GDM1 (cell line): ENCODE measurements at places on chromosomes 1 and 21.

GRCh38 chr1:59674595-59674994 lies 140.2 kb upstream of the HOOK1 start:
- DNase-seq: peak; percentile 53

- peak; percentile 54 for DNase-seq
These were observed 83.5 kb downstream of the SYF2 start for GRCh38 chr1:25148673-25149300.

DNA sequence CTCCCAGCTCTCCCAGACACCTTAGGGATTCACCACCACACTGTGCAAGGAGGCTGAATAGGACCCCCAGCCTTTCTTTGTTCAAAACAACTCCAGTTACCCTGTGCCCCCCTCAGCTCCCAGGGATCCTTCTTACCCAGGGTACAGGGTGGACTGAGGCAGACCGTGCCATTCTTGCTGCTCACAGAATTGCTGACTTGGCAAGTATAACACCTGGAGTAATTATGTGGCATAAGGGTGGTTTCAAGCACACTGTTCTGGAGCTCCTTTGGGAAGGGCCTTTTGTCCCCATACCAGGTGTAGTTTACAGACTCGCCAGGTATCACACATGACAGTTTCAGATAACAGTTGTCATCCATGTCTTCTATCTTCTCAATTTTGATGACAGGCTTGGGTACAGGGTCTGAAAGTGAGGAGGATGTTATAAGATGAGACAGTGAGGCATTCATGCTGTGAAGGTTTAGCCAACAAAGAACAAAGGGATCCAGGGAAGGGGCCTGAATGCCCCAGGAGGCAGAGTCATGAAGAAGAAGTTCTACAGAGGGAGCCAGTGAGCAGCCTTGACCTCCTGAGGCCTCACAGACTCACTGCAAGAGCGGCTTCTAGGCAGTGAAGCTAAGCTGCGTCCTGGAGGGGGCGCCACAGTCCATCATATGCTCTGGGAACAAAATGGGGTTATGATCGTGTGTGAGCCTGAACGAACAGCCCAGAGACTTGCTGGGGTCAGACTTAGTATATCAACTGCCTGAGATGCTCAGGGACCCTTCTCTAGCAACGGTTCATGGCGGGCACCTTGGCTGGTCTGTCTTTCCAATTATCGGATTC lies 30.3 kb downstream of the CD48 start:
- DNase-seq: peak; percentile 89

- no peak for DNase-seq
These were observed 72.3 kb downstream of the CTH start for GRCh38 chr1:70483342-70483741.

DNA sequence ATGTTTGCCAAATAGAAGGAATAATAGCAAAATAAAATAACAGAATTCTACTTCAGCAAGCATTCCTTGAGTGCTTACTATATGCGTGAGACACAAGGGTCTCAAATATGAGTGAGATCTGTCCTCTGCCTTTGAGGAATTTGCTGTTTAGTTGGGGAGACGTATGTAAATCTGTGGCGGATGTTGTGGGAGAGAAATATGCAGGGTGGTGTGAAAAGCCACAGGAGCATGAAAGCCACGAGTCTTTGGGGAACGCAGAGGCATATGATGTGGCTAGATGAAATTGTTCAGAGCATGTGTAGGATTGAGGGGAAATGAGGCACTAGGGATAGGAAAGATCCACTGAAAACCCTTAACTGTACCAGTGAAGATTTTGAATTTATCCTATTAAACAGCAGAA lies 244.4 kb downstream of the PBX1 start:
- no peak for DNase-seq

DNA sequence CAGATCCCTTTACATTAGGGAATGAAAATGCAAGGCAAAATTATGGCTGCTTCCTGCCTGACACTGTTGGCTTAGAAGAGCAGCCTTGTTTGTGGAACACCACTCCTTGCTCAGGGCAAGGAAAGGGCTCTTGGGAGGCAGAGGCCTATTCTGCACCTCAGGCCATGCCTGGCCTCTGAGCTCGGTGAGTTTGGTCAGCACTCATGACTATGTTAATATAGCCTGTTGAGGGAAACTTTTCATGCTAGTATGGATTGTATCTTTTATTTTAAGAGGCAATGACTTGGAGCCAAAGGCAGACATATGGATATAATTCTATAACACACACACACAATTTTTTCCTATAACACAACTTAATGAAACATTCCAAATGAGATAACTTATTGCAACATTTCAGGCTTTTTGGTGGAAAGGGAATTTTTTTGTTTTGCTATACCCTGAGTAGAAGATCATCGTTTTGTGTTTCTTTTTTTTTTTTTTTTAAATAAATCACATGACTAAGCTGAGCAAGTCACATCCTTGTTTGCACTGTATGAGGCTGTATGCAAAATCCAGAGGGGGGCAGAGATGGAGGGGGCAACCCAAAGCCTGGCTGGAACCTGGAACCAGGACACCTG lies 5.6 kb upstream of the YRDC start:
- no peak for DNase-seq

DNA sequence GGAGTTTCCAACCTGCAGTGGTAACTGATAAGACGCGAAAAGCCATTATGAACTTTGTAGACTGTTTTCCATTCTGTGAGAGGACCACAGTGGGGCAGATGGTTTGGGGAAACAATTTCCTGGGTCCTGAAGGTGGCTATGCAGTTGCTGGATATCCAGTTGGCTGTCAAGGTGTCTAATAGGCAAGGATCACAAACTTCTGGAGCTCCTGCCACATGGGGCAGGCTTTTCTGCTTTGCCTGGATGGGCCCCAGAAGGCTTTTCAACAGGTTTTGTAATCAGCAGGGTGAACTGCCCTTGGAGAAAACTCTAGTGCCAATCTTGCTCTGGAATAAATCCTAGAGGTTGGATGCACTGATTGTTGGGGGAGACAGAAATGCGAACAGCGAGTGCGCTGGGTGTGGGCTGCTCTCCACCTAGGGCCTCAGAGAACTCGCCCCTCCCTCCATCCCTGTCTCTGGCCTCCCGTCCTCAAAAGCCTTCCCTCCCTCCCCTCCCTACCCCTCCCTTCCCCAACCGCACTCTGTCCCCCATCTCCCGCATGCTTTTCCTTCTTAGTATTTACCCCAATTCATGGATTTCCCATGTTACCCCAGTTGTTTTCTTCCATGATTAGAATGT lies 210.3 kb upstream of the USP24 start:
- no peak for DNase-seq

- no peak for DNase-seq
These were observed 847 bp downstream of the SELENON start for GRCh38 chr1:25800703-25801377.
